Daoy (cell line): ENCODE measurements at places on chromosomes 1 and 21. TPM values are rescaled to one million over a fixed set of nuclear protein-coding genes. Genes with fewer than 3 reads are reported as not detected.

GRCh38 chr1:22287946-22288520, 145.1 kb upstream of the WNT4 start:
- no peak for DNase-seq

DNA sequence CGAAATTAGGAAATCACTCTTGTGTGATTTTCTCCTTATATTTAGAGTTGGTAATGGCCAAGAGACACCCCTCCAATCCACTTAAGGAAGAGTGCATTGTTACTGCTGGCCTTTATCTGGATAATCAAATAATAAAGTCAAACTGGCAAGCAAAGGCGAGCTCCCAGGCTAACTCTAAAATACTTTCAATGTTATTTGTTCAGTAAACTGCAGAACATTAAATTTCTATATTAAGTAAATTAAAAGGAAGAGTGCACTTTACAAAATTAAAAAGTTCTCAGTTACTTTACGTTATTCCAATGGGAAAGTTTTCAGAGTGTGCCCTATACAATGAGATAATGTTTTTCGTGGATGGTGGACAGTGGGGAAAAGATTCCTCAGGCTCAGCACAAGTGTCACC, 562.4 kb upstream of the BEND5 start:
- DNase-seq = no peak

DNA sequence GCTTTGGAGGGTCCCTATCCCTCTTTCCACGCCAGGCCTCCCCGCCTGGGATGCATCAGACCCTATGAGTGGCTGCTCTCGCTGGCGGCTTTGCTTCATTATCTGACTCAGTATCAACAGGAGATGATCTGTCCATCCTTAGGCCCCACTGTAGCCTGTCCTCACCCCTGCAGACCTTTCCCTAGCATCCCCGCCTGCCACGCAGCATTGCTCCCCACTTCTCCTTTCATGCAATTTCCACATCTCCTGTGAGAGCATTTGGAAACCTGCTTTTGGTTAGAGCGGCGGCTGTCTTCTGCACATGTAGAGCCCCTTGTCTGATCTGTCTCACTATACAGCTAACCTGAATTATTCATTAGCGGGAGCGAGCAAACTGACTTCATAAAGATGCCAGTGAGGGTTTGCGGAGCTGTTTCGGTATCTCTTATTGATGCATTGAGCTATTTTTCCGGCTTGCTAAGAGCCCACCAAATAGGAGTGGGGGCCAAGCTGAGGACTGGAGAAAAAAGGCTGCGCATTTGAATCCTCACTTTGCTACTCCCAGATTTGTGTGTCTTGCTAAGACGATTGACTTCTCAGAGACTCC, 40.0 kb upstream of the ATP2B4 start:
- DNase-seq = no peak

DNA sequence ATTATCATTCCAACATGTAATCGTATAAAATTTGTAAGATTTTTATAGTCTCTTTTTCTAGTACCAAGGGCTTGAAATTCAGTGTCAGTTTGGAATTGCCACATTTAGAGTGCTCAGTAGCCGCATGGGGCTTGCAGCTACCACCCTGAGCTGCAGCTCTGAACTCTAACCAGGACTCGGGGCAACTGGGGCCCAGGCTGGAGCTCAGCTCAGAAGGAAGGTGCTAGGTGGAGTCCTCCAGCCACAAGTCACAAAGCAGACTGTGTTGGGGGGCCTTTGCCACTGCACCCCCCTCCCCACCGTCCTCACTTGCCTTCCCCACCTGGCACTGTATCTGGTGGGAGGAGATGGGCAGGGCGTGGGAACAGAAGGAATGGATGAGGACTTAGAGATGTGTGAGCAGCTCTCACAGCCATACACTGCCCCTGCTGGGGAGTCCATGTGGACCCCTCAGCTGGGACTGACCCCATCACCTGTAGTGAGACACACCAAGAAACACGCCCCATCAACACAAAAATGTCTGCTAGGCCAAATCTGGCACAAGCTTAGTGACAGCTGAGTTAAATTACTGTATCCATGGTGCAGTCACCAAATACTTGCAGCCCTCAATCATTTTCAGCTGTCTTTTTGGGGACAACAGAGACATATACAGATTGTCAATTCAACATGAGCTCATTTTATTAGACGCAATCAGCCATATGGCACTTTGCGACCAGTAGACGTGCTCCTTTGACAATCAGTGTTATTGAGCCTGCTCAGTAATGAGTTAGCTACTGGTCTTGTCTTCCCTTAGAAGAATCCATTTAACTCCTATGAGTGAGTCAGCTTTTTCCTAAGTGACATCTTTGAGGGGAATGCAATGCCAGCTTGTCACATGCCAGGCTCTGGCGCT, 241.7 kb upstream of the RAB4A start:
- no peak for DNase-seq

SPTA1 gene
- total RNA-seq = 0.06 and 0.42 TPM in 2 replicates

DNA sequence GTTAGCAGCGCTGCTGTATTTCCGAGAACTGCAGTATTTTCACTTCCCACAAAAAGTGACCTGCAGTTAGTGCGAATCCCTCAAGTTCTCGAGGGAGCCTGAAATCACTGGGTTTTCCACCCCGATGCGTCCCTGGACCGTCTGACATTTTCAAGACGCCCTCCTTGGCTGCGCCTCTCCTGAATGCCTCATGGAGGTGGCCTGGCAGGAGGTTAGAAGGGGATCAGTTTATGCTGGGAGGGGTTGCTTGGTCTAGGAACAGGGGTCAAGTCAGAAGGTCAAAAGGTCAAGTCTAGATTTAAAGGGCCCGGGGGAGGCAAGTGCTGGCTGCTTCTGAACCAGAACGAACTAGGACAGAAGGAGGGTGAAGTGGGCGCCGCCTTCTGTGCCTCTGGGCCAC, 176.8 kb downstream of the PRDM16 start:
- no peak for DNase-seq

DNA sequence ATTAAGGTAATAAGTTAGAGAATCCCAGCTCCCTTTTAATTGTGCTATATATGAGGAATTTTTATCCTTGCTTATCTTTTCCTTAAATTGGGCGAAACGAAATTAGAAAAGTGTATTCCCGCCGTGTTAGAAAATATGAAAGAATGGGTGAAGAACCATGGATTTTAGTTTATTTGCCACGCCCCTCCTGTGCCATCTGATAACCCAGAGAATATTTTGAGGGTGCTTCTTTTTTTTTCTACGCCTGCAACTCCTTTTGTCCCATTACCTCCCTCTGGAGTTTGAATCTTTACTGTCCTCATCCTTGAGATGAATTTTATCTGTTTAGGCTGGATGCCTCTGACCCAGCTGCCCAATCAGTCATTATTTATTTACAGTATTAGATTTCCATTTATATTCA, 1.6 kb downstream of the TLCD4 start:
- DNase-seq = no peak

GRCh38 chr1:61005614-61006580, 76.5 kb upstream of the NFIA start:
- DNase-seq = no peak

GRCh38 chr1:18126616-18127015, 19.0 kb downstream of the IGSF21 start:
- DNase-seq = no peak

GSTM5 gene
- total RNA-seq = not detected in 2 replicates

DNA sequence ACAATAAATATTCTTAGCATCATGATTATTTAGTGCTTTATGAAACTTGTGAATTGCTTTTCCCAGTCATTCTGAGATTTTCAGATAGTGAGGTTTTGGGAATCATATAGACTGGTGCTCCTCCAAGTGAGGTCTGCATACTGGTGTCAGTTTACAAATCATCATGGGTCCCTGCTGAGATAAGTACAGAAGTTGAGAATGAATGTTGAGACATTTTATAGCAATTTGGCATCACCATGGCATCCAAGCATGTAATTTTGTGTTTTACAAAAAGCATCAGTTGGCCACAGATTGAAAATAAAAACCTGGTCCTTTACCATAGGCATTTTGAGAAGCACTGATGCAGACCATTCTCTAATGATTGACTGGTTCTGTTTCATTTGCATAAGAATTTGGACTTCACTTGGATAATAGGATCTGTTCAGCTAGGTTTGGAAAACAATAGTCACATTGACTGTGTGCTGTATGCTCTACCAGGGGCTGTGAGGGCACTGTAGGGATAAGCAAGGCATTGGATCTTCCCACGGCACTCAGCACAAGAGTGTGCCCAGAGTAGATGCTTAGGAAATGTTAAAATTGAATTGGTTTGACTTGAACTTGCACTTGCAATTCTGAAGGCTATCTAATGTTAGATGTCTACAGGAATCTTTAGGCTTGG, 79.0 kb upstream of the JUN start:
- DNase-seq = no peak

KCNE2 gene
- not detected in 2 replicates for total RNA-seq

DNA sequence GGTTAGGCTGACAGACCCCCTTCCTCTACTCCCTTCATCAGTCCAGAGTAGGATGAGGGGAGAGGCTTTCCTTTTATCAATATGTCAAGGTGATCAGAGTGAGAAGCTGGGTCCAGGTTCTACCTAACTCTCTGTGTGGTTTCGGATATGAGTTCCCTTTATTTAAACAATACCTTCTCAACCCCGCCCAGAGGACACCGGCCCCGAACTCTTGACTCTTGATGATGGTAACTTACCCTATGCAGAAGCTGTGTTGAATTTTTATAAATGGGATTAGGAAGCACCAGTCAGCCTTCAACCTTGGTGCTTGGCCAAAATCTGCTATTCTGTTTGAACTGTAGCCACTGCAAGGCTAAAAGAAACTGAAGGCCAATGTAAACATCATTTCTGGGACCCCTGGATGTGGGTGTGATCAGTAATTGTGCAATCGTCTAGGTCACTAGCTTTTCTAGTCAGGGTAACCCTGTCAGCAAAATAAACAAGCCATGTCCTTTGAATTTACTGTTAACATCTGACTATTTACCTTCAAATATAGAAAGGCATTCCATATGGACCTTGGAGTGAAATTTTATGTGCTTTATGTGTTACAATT, 398.3 kb downstream of the SEC16B start:
- DNase-seq = no peak

ANGPTL1 gene
- not detected in 2 replicates for total RNA-seq

- DNase-seq = no peak
Observed at GRCh38 chr21:41245509-41246135, 71.0 kb upstream of the FAM3B start.

- DNase-seq = no peak
Observed at GRCh38 chr1:57007948-57008347, 42.1 kb upstream of the C8B start.
